ENCODE measurements at places on chromosomes 5 and 9.
A peak's percentile ranks its signal among the peaks of the same experiment; 100 is the strongest.

DNA sequence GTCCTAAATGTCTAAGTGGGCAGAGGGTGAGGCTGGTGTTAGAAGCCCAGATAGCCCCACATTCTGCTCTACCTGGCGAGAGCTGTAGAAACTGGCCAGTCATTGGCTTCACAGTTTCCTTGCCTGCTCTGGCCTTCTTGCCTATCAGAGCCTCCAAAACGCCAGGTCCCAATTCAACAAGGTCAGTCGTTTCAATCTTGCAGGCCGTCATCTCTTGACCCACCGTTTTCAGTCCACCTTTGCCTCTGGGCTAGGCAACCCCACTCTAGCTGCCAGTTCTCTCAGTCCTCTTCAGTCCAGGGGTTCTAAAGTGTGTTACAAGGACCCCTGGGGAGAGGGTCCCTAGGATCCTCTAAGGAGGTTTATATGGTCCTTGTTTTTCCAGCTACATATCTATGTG lies 20.0 kb upstream of the TIFAB start:
- no peak for DNase-seq

DNA sequence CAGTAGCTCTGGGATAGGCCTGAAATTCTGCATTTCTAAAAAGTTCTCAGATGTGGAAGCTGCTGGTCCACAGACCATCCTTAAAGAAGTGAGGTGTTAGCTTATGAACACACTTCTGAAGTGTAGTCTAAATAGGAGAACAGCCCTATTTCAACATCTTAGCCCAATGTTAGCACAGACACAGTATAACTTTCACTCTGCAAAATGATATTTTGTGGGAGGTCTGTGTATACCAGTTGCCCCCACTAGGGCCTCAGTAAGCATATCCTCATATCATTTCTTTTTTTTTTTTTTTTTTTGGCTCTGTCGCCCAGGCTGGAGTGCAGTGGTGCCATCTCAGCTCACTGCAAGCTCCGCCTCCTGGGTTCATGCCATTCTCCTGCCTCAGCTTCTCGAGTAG lies 7.5 kb upstream of the HABP4 start:
- DNase-seq: no peak

GRCh38 chr9:14654932-14655331 lies 38.3 kb downstream of the ZDHHC21 start:
- no peak for DNase-seq

DNA sequence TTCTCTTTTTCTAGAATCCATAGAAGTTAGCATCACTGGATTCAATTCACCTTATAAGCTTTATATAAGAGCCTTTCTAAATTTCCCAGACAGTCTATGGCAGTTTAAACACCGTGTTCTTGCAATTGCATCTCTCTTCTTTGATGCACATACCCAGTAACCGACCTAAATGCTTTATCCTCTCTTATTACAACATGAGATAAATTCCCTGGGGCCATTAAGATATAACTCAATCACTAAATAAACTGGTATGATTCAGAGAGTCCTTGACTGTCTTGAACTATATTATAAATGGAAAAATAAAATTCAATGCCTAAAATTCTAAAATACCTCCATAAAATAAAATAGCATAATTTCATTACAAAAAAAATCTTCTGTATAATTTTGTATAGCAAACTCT lies 98.1 kb downstream of the DIRAS2 start:
- DNase-seq: no peak

DNA sequence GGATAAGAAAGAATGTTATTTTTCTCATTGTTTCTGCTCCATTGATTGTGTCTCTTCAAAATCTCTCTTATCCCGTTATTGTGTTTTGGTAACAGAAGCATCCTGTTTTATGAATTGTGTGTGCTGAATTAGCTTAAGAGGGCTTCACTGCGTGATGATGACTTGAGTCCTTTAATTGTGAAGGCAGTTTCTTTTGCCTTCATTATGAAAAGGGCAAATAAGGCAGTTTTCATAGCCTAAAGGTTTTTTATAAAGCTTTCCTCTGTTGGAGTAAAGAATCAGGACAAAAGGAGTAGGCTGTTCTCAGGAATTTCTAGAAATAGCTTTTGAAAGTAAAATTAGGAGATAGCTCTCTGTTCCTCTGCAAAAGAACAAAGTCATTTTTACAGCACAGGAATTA lies 169.8 kb downstream of the FOCAD start:
- DNase-seq: no peak

DNA sequence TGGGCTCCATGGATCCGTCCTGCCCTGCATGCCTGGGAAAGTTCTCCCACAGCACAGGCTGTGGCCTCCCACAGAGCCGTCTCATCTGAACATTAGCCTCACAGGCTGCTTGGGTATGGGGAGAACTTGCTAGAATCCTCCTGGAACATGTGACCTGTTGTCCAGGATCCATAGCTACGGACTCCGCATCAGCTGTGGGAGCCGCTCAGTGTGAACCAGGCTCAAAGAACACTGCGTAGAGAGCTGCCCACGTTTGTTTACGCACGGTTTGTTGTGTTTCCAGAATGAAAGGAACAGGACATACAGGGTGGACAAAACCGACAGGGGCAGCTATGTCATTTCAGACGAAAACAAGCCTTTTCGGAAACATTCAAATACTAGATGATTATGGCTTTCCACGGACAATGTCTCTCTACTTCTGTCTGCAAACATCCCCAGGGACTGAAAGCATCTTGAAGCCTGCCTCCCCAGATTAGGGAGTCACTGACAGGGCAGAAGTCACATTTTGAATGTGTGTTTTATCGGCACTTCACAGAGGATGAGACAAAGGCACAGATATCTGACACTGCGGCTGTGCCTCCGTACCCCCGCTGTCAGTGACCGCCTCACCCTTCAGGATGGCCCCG lies 390.3 kb downstream of the GADD45G start:
- no peak for DNase-seq

DNA sequence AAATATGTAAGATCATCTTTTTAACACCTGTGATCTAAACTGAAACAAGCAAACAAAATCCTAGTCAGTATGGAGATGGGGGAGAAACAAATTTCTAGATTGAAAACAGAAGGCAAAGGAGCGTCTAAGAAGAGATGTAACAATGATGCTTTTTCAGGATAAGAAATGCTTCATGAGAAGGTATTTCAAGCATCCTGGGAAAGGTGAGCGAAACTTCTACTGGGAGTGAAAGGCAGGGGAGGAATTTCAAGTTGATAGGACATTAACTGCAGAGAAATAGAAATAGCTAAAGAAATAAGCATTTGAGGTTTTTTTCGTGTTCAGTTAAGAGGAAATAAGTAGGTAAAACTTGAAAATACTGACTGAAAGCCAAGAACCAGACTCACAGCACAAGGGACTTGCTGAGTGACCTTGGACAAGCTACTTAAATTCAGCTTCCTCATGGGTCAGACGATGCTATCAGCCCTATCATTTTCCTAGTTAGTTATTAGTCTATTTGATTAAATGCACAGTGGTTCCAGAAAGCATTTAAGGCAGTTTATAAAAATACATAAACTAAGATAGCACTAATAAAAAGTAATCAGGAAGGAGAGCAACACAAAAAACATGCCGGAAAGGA lies 406.3 kb downstream of the PDE4D start:
- no peak for DNase-seq

- peak; percentile 51 for DNase-seq
Observed at GRCh38 chr9:137301081-137301947, 757 bp downstream of the NRARP start.

GRCh38 chr5:17021602-17021932 lies 85.5 kb upstream of the MYO10 start:
- no peak for DNase-seq

GRCh38 chr9:19283072-19283710 lies 52.7 kb downstream of the DENND4C start:
- no peak for DNase-seq

GRCh38 chr5:22238047-22238446 lies 615.1 kb downstream of the CDH12 start:
- DNase-seq: no peak

- DNase-seq: no peak
Observed at GRCh38 chr5:157608972-157609565, 33.5 kb upstream of the ADAM19 start.

DNA sequence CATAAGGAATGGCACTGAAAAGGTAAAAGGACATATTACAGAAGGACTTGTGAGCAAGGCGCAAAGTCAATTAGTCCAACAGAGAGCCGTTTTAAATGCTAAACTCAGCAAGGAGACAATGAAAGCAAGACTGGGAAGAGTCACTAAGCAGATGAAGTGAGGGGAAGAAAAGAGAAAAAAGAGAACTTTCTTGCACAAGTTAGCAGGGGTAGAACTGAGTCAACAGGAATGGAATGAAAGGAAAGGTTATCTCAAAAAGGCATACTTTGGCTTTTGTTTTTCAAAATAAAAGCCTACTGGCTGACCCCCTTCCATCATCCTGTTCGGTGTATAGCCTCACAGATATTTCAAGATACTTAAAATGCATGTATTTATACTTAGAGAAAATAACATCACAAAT lies 75.0 kb downstream of the NR6A1 start:
- DNase-seq: no peak

- no peak for DNase-seq
Observed at GRCh38 chr9:36900136-36900855, 133.8 kb downstream of the PAX5 start.

DNA sequence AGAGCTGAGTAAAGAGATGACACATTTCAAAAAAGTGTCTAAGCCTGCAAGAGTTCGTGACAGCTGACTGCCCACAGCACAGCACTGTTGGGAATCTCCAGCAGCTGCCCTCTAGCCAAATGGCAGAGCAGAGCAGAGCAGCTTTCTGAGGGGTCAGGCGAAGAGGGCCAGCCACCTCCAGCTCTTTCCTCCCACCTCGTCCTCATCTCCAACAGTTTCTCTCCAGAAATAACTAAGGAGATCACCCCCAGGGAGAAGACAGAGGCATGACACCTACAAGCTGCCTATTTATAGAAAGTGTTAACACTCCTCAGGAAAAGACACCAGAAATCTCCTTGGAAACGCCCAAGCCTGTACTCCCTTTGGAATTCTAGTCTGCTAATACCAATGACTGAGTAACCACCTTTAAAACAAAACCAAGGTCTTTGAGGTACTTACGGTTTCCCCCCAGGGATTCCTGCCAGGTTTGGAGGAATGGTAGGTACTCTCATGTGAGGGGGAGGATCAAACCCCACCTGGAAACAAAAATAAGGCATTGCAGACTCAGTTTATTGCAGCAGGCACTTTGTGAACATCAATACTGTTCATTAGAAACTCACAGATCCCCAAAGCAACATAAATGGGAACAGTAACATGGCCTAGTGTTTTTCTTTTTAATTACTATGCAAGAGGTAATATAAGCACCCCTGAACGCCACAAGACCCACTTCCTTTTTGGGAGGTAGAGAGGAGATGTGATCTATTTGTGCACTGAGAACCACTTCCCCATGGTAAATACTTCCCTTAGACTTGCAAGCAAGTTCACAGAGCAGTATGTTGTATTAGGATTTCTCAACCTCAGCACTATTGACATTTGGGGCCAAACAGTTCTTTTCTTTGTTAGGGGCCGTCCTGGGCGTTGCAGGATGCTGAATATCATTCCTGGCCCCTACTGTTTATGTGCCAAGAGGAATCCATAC lies 79.3 kb downstream of the TLE1 start:
- DNase-seq: no peak

DNA sequence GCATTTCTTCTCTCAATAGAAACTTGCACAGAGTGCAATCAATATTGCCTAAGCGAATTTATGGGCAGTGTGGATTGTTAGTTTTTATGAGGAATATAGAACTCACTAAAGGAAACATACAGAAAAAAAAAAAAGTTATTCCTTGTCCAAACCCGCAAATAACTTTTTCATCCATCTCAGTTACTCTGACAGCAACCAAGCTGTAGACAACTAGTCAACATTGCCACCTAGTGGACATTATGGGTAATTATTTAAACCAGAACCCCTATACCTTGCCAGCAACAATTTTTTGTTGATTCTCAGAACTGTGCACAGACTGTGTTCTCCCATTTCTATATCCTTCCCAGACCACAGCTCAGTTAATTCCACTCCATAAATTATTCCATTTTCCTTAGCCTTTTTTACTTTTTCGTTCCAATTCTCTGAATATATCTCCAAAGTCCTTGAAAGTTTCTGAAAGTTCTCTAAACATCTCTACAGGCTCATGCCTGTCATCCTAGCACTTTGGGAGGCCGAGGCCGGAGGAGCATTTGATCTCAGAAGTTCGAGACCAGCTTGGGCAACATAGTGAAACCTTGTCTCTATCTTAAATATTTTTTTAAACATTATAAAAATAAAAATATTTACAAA lies 2.6 kb upstream of the AFAP1L1 start:
- DNase-seq: no peak

GRCh38 chr9:93582550-93582949 lies 6.2 kb downstream of the PHF2 start:
- no peak for DNase-seq

- no peak for DNase-seq
Observed at GRCh38 chr5:78430866-78431265, 70.4 kb downstream of the SCAMP1 start.

GRCh38 chr5:142432369-142432863 lies 107.6 kb upstream of the SPRY4 start:
- peak; percentile 37 for DNase-seq

DNA sequence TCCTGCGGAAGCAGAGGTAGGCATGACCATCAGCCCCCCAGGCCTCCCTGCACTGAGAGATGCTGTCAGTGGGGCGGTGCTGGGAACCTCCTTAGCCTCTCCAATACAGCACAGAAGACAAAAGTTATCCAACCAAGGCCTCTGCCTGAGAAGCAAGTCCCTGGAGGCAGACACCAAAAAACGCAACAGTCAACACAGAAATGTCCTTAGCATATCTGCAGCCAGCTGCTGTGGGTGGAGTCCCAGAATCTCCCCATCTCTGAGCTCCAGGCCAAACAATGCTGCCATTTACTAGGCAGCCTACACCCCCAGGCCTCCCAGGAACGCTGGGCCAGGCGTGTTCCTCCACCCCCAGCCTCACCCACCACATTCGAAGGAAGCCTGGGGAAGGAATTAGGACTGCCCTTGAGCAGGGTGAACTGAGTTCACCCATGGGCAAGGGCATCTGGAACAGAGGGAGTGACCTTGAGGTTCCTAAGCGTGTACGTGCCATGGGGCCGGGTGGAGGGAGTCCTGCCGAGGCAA lies 43.7 kb downstream of the STK10 start:
- DNase-seq: no peak

GRCh38 chr5:161850491-161850890 lies 2.6 kb downstream of the GABRA1 start:
- no peak for DNase-seq

DNA sequence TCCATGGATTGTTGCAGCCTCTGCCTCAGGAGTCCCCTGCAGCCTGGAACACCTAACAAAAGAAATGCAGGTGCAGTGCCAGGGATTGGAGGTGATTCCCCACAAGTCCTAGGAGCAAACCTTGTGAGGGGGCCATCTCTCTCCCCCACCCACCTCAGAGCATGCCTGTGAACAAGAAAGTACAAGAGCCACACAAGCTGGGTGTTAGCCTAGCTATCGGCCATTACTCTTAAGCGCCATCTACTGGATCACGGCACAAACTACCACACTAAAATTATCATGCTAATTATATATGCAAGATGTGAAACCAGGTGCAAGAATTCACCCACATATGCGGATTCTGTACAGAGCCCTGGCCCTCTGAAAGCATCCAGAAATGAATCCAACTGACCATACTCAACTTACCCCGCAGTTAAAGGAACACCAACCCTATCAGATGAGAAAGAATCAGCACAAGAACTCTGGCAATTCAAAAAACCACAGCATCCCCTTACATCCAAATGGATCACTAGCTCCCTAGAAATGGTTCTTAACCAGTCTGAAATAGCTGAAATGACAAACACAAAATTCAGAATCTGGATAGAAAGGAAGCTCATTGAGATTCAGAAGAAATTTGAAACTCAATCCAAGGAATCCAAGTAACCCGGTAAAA lies 16.5 kb upstream of the PRSS3 start:
- DNase-seq: peak; percentile 53

Measured in activated CD4-positive, alpha-beta T cell treated with anti-CD3 and anti-CD28 coated beads, Interleukin-2, amount 50 U/mL, for 48 hours (primary cell).